Stimulated activated CD8-positive, alpha-beta memory T cell treated with anti-CD3 and anti-CD28 coated beads, Interleukin-15, amount 100 ng/mL, for 48 hours (primary cell): ENCODE measurements at places on chromosomes 4 and X.

- no peak for DNase-seq
These were observed 429.9 kb downstream of the AFF2 start for GRCh38 chrX:148930206-148930729.

DNA sequence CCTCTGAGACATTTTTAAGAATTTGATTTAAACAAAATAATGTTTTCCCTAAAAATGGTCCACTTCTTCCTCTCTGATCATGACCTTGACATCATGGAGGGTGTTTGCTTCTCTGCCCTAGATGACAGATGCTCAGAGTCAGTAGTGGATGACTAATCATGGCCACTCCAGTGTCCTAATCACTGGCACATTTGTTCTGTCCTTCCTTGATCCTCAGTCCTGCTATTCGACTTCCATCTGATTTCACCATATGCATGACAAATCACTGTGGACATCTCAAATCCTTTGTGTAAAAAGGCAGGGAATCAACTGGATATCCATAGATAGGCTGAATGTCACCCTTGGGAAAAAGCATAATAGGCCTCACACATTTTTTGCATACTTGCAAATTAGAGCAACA, 9.0 kb downstream of the CRMP1 start:
- no peak for DNase-seq

DNA sequence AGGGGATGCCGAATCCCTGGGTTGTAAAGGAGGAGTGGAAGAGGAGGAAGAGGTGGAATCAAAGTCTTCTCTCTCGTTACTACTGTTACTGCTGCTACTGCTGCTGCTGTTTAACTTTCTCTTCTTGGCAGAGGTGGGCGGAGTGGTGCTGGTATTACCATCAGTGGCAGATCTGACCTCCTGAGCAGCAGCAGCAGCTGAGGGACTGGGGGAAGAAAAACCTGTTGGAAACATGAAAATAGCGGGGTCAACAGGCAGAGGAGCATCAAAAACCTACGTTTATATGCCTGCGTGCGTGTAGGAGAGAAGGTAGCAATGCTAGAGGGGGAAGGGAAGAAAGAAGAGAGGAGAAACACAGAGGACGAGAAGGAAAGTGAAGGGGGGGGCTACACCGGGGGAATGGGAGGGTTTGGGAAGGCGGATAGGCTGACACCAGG, 339 bp downstream of the CUL4B start:
- DNase-seq: peak; percentile 14

DNA sequence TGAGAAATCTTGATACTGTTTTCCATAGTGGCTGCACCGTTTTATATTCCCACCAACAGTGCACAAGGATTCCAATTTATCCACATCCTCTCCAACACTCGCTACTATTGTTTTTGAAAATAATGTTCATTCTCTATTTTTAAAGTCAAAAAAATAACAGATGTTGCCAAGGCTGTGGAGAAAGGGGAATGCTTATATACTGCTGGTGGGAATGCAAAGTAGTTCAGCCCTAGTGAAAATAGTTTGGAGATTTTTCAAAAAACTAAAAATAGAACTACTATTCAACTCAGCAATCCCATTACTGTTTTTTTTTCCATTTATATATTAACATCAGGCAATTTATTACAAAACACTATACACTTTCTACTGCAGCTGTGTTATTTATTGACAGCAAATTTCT, 208.7 kb downstream of the CBLL2 start:
- DNase-seq: no peak

GRCh38 chrX:27555514-27555913, 34.6 kb upstream of the DCAF8L2 start:
- DNase-seq: no peak

DNA sequence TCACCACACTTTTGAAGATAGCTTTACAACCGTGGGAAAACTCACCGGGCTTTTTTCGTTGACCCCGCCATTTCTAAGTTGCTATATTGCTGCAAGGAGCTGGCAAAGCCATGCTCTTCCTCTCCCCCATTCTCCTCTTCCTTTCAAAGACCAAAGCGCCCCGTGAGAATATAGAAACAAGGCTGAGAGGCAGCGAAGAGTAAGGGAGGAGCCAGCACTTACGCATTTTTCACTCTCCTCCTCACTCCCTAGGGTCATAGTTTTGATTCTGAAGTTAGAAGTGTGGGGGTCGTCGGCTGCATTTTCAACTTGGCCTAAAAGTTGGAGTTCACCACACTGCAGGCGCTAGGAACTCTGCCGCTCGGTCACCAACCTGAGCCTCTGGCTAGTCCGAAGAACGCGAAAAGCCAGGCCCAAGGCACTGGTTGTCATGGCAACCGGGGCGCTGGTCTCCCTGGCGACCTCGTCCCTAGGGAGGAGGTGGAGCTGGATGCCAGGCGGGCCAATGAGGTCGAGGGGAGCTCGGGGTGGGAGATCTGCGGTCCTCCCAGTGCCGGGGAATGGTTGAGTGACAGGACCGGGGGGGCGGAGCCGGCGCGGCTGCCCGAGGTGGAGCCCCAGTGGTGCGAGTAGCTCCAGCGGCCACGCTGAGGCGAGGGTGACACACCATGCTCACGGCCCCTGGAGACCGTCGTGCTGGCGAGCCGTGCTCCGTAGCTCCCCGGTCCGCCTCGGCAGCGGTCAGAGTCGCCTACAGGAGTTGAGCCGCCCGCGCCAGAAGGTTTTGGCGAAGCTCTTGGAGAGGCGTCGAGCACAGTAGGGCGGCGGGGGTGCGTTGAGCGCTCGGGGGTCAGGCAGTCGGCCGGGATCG, at the start of gene PTPN13:
Gene PTPN13, plus strand, starts transcription at position 628 of the 871 bp plus-strand sequence. CDS start 40,942 bp downstream, outside the sequence.
- peak; percentile 55 for DNase-seq

DNA sequence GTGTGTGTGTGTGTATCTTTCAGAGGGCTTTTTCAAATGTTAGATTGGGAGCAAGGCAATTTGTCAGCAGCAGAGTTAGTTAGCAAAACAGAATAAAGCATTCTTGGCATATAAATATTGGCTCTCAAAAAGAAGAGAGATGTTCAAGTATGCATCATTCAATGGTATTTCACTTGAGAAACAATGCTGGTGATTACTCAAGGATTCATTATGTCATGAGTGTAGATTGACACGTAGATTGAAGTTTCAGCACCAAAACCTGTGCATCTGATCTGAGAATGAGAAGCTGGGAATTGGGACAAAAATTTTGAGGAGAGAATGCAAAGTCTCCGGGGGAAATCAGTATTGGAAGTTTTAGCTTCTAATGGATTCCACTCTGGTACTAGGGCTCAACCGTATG, 241.4 kb downstream of the FRMPD4 start:
- no peak for DNase-seq
